ENCODE measurements at places on chromosomes 7 and 10.

GRCh38 chr7:150450491-150451001 is at the start of gene GIMAP8:
Gene GIMAP8 (plus strand): TSS chr7:150450630. CDS start chr7:150466699, 16,069 bp downstream.
- no peak for DNase-seq

DNA sequence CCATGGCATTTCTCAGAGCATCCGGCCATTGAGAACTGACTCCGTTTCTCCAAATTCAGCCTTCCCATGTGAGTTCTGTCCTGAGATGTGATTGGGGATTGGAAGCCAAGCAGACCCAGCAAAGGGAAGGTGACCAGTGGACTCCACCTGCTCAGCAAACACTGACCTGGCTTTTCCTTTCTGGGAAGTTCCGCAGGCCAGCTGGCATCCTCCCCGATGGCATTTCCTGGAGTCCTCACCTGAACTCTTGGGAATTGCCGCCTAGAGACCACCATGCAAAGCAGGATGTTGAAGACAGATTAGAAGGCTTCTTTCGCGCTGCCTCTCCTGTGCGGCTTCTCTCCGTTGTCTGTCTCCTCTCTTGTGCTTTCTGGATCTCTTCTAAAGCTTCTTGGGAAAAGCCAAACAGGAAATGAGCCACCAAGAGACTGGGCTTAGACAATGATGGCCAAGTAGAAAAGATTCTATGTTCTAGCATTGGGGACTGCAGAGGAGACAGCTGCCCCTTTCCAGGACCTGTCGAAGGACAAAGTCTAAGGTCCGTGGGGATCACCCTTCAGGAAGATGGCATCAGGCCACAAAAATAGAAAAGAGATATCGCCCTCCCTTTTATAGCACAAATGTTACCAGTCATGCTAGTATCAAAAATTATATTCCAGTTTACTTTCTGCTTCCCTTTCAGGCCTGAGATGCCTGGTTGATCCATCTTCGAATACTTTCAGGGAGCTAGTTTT is 103.7 kb upstream of the INSYN2A start:
- DNase-seq: no peak

DNA sequence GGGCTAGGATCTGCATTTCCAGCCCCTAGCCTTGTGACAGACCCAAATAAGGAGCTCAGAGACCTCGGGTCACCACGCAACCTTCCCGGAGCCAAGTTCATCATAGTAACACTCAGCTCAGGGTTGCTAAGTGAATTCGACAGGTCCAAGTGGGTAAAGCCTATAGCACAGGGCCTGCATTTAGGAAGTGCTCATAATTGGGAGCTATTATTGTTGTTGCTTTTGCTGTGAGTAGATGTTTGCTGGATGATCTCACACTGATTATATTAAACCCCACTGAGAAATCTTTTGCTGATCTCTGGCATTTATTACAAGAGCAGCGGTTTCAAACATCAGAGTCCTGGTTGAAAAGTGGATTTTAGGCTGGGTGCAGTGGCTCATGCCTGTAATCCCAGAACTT is 20.3 kb upstream of the SAR1A start:
- no peak for DNase-seq

DNA sequence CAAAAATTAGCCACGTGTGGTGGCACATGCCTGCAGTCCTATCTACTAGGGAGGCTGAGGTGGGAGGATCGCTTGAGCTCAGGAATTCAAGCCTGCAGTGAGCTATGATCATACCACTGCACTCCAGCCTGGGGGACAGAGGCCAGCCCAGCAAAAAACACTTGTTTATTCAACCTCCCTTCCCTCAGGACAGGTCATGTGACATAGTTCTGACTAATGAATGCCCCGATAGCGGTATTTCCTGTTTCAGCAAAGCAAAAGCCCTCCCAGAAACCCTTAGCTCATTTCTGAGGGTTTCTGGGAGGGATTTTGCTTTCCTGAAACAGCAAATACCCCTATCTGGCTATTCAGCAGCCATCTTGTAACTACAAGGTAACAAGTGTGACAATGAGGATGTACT is 157.1 kb downstream of the GATA3 start:
- no peak for DNase-seq

GRCh38 chr10:87896216-87896615 is 32.8 kb downstream of the PTEN start:
- DNase-seq: no peak

Measured in NCI-H526 treated with DMSO at 0.1 percent for 48 hours (cell line).